ENCODE measurements at places on chromosomes 16 and 17.

GRCh38 chr16:1197237-1197866, 27.7 kb downstream of the TPSG1 start:
- DNase-seq: no peak

- DNase-seq: no peak
Observed at GRCh38 chr17:14794961-14795360, 470.2 kb downstream of the PMP22 start.

GRCh38 chr17:72118335-72119076, 2.3 kb upstream of the SOX9 start:
- no peak for DNase-seq

GRCh38 chr17:47279062-47279801, 25.6 kb downstream of the ITGB3 start:
- peak; percentile 51 for DNase-seq

DNA sequence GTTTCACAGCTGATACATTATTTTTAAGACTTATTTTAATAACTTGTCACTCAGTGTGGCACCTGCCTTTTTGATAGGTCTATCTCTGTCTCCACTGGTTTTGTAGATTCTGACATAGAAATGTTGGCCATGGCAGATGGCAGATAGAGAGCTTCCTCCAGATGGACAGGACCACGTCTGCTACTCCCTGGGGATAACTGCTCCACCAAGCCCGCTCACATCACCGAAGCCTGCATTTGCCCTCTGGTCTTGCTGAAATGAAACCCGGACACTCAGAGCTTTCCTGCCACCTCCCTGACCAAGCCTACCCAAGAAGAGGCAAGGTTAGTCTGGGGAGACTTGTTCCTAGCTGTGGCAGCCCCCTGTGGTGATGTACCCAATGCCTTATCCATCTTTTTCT, 16.4 kb upstream of the HAP1 start:
- no peak for DNase-seq

GRCh38 chr16:73033271-73033998, 14.5 kb downstream of the ZFHX3 start:
- DNase-seq: peak; percentile 55

DNA sequence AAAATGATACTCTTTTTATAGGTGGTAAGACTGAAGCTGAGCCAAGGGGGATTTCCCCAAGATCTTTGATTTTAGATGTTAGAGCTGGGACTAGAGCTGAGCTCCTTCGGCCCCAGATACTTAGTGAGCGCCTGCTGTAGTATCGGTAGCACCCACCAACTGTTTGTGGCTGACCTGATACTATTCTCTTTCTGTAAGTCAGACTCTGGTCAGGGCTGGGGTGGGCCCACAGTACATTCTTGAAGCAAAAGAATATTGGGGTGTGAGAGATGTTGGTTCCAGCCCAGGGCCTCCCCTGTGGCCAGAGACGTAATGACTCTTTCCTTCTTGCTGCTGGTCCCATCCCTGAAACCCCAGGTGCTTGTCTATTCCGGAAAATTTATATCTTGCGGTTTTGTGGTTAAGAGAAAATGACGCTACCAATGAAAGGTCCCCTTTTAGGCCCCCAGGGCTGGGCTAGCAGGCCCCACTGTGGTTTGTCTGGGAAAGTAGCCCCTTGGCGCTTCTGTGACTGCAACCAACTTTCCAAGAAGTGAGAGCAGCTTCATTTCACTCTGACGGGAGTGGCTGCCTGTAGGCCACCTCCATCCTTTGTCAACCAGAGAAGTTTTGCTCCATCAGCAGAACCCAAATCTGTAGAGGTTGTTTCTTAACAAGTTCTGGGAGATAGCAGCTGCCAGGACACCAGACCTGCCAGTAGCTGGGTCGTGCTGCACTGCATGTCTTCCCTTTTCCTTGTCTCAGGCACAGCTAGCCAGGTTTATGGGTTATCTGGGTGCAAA, 86.4 kb upstream of the LGALS9 start:
- no peak for DNase-seq

- no peak for DNase-seq
Observed at GRCh38 chr17:42111265-42111636, 1.3 kb downstream of the DHX58 start.

GRCh38 chr16:88624977-88625576, 13.3 kb upstream of the IL17C start:
- DNase-seq: no peak

- DNase-seq: no peak
Observed at GRCh38 chr16:4370151-4370550, 1.5 kb upstream of the VASN start.

- DNase-seq: no peak
Observed at GRCh38 chr16:568401-569258, 1.1 kb upstream of the PIGQ start.

- no peak for DNase-seq
Observed at GRCh38 chr16:78684655-78685375, 585.4 kb downstream of the WWOX start.

DNA sequence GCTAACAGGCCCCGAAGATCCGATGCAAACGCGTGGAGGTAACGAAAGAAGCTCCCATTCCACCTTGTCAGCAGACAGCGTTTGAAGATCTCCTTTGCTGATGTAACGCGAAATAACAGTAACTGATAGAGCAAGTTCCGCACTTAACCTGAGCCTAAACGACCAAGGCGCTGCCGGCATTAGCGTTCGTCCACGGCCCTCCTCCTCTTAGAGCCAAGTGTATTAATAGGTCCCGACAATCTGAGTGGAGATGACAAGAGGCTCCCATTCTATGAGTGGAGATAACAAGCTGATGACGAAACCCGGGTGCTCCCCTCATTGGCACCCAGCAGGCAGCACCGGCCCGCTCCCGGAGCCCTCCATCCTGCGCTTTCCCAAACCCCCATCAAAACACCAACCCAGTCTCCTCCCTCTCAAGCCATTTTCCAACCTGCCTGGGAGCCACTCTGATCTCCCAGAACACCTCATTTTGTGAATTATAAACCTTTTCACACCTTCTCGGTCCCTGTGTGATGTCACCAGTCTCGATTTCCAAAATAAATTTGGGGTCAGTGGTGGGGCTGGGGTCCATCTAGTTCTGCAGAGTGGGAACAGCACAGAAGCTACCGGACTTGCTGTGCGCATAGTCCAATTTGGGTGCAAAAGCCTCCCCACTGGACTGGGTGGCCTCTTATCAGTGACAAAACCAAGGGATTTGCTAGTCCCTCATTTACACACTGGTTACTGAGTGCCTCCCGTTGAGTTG, 35.4 kb upstream of the ARL4D start:
- DNase-seq: no peak

DNA sequence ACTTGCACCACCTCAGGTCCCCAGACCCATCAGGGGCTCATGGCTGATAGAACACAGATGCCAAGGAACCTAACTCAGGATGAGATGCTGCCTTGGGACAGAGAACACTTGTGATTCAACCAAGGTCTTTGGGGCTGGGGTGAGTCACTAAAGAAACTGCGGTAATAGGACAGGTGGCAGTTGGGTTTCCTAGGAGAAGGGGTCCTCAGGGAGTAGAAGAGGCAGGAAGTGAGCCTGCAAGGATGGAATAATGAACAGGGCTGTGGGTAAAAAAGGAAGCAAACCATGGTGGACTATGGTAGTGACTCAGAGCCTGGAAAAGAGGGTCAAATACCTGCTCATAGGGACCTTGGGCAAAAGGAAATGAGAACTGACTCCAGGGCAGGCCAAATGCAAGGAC, 6.5 kb upstream of the PNPO start:
- no peak for DNase-seq

GRCh38 chr17:28634206-28634865, 10.6 kb downstream of the BLTP2 start:
- DNase-seq: no peak

GRCh38 chr16:65772134-65772732, 594.3 kb upstream of the CDH5 start:
- peak; percentile 52 for DNase-seq

- DNase-seq: peak; percentile 93
Observed at GRCh38 chr16:89093602-89094251, at the start of gene ACSF3. Gene ACSF3, plus strand, starts transcription at chr16:89093852. Its CDS starts 6,830 bp downstream, at chr16:89100682.

DNA sequence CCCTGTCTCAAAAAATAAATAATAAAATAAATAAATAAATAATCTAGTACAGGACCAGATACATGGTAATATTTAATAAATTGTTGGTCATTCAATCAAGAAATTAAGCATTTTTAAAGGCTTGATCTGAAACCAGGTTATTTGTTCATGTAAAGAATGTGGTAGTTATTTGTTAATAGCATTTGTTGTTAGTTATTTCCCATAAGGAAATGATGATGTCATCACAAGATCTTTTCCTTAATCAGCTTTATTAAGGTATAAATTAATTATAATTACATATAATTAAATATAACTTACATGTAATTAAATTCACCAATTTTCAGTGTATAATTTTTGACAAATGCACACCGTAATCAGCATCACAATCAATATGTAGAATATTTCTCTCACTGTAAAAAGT, 19.5 kb upstream of the DHX40 start:
- DNase-seq: no peak

DNA sequence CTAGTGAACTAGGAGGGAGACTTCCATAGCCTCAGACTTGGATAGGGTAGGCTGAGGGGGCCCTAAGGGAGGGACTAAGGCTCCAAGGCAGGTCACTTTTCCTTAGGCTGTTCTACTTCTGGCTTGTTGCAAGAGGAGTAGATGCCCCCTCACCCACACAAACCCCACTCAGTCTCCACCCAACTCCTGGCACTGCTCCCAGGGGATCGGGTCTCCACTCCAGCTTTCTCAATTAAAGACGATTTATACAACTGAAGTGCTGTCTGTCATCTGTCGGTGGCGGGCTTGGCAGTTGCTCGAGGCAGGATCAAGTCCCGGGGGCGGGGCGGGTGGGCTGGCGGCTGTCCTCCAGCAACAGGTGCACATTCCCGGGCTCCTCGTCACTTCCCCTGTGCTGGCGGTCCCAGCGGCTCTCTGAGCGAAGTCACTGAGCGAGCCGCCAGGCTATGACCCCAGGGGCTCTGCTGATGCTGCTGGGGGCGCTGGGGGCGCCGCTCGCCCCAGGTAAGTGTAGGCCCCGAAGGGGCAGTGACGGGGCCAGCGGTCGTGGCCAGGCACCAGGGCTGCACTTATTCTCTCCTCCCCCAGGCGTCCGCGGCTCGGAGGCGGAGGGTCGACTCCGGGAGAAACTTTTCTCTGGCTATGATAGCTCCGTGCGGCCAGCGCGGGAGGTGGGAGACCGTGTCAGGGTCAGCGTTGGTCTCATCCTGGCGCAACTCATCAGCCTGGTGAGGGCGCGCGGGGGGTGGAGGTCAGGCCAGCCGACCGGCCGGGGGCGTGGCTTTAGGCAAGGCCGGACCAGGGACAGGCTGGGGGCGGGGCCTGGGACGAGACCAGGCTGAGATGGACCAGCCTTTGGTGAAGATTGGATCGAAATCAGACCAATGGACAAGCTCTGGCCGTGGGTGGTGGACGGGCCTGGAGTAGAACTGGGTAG, at the start of gene CHRNB1:
Gene CHRNB1 (plus strand): TSS at position 380 of the 937 bp plus-strand sequence. CDS start 67 bp downstream, at position 447.
- DNase-seq: peak; percentile 91

GRCh38 chr17:21551081-21551881, 141.0 kb upstream of the KCNJ18 start:
- DNase-seq: peak; percentile 92

DNA sequence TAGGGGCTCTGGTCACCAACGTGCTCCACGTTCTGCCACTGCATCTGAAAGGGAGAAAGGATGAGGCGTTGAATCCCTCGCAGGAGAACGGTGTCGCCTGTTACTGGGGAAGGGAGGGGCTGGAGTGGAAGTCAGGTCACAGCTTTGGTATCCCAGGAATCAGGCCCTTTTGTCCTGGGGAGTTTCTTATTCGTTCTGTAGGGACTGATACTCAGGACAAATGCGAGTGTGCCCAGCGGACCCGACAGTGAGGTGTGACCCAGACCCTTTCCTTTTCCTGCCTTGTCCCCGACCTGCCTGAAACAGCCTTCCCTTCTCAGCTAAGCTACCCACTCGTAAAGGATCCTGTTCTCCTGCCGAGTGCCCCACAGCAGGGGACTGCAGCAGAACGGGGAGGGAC, 177.5 kb downstream of the VPS53 start:
- no peak for DNase-seq

DNA sequence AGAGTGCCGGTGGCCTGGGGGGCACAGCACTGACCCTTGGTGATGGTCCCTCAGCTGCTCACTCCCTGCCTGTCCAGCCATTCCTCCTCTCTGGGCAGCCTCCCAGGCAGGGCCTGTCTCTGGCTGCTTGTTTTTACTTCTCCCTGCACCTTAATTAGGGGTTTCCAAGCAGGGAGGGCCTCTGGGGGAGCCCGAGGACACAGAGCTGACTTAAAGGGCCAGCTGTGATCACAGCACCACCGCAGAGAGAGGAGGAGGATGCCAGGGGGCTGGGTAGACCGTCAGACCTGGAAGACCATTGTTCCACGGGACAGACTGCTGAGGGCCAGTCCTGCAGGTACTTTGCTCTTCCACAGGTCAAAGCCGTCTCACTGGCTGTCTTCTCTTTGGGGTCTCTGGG, 1.2 kb upstream of the DPH1 start:
- no peak for DNase-seq

- DNase-seq: no peak
Observed at GRCh38 chr16:22353191-22353919, 21.1 kb downstream of the CDR2 start.

- DNase-seq: no peak
Observed at GRCh38 chr17:74605361-74605760, 13.3 kb upstream of the CD300LD start.

- no peak for DNase-seq
Observed at GRCh38 chr16:10694306-10694705, 424 bp downstream of the TEKT5 start.

- no peak for DNase-seq
Observed at GRCh38 chr17:40364906-40365305, 369 bp upstream of the GJD3 start.

GRCh38 chr16:70151391-70151790, 22.2 kb upstream of the CLEC18C start:
- peak; percentile 14 for DNase-seq
